ENCODE measurements at places on chromosomes 7 and 10.

DNA sequence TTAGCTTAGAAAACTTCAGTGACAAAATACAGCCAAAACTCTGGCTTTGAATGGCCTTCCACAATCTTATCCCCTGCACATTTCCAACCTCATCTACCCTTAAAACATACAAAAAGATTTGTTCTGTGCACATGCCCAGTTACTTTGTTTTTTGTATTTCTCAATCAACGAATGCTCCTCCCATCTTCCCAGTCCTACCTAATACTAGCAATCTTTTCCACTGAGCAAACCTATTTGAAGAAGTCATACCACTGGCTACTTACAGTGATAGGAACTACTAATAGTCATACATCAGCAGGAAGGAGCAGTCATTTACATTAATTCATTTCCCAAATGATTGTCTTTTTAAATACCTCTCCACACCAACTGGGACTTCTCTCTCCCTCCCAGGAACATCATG is 2.5 kb downstream of the USP54 start:
- peak; percentile 43 for DNase-seq

DNA sequence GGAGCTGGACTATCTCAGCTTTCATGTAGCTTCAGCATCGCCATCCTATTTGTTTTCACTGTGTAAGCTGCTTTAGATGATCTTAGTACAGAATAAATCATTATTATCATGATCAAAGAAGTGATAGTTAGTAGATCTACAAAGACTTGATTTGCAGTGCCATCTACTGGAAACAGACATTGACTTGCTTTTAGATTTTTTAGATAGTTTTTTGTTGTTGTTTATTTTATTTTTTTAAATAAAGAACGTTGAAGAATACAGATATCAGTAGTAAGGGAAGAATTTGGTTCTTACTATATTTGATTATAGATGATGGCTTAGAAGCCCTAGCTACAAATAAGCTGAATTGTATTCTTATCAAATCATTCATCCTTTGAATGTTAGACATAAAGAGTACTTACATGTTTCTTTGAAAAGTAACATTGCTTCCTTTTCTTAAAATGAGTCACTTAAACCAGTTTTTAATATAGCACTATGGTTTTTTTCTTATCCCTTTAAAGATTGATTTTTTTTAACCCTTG is 6.3 kb upstream of the SFMBT2 start:
- DNase-seq: peak; percentile 40

- peak; percentile 77 for DNase-seq
These were observed at the start of gene TWIST1 for GRCh38 chr7:19117091-19117869. TWIST1 (minus strand) TSS chr7:19117636; CDS start chr7:19117321, 315 bp downstream.

DNA sequence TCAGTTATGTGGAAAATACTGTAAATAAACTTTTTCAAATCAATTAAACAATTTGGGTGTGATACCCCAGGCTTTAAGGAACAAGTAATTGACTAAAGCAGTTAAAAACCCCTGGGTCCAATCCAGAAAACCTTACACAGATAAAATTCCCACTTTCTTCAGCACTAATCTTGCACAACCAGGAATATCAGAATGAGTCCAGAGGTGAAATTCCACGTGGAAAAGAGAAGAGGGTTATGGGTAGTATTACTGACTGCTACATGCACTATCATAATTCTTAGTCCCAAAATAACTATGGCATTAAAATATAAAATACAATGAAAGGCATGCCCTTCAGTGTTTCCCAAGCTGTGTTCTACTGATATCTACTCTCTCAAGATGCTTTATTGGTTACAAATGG is 135.7 kb upstream of the STEAP4 start:
- DNase-seq: no peak

GRCh38 chr10:11962176-11962575 is 80.4 kb downstream of the UPF2 start:
- DNase-seq: no peak

GRCh38 chr7:103114576-103115008 is 34.3 kb downstream of the NAPEPLD start:
- no peak for DNase-seq

GRCh38 chr10:70984986-70985722 is 96.8 kb upstream of the PCBD1 start:
- peak; percentile 67 for DNase-seq
